Gastrocnemius medialis (tissue), 4 donors: ENCODE measurements at places on chromosomes 2 and 18.

- no peaks in the 10 kb centered on the region for H3K36me3 ChIP-seq
- no peak overlapping the region for H3K4me3 ChIP-seq
- H3K4me1 ChIP-seq: no peaks in the 10 kb centered on the region
- no peak overlapping the region for H3K27ac ChIP-seq
- DNase-seq: no peak
Observed at GRCh38 chr2:238774071-238774470, 73.8 kb upstream of the TWIST2 start.

GRCh38 chr2:184597571-184597991, 748 bp upstream of the ZNF804A start:
- no peak overlapping the region for H3K27ac ChIP-seq
- DNase-seq: no peak
- no peaks in the 10 kb centered on the region for H3K36me3 ChIP-seq
- H3K27me3 ChIP-seq: peaks cover 32% of the 10 kb centered on the region
- H3K4me3 ChIP-seq: peak overlapping the region; percentile 36

GRCh38 chr2:84678214-84678613, 161.9 kb downstream of the DNAH6 start:
- H3K4me3 ChIP-seq: no peak overlapping the region
- no peak for DNase-seq
- no peaks in the 10 kb centered on the region for H3K36me3 ChIP-seq
- no peaks in the 10 kb centered on the region for H3K27me3 ChIP-seq
- H3K27ac ChIP-seq: no peak overlapping the region

DNA sequence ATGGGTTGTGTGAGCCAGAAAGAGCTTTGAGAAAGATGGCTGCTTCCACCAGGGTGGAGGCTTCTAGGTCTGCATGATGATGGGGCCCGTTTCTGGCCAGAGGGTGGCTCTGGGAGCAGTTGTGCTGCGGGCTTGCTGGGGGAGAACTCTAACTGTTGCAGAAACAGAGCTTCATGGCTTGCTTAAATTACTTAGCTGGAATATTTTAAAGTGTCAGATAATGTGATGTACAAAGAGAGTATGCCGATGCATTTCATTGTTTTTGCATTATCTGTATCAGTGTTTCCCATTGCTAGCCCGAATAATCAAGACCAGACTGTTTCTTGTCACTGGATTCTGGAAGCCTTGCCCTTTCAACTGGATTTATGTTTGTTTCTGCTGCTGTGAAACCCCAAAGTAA, 6.3 kb upstream of the DRC1 start:
- DNase-seq: no peak
- no peaks in the 10 kb centered on the region for H3K36me3 ChIP-seq
- no peaks in the 10 kb centered on the region for H3K27me3 ChIP-seq
- no peak overlapping the region for H3K27ac ChIP-seq
- no peak overlapping the region for H3K4me3 ChIP-seq
- peaks cover 10% of the 10 kb centered on the region for H3K4me1 ChIP-seq

GRCh38 chr2:221064880-221065279, 507.2 kb downstream of the EPHA4 start:
- H3K4me3 ChIP-seq: no peak overlapping the region
- H3K27me3 ChIP-seq: no peaks in the 10 kb centered on the region
- no peaks in the 10 kb centered on the region for H3K36me3 ChIP-seq
- no peak for DNase-seq
- no peak overlapping the region for H3K27ac ChIP-seq
